NB4 (cell line): ENCODE measurements at places on chromosomes 12 and 14.

DNA sequence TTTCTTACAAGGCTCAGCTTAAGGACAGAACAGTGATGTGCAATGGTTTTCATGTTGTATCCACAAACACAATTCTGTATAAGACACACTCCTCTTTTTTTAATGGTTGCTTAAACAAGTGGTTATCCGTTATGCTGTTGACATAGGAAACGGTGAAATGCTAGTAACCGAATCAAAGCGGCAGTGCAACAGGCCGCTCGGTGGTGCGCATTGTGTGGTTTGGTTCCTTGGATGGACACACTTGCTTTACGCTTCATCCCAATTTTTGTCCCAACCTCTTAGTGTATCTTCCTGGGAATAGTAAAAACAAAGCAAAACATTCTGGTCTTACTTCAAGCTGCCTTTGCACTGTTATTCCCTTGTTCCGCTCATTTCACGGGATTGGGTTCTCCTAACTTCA lies 650 bp upstream of the PTGER2 start:
- no peak for DNase-seq

GRCh38 chr12:1758887-1759286 lies 61.5 kb upstream of the LRTM2 start:
- no peak for DNase-seq

GRCh38 chr12:132056320-132056719 lies 87.8 kb downstream of the DDX51 start:
- DNase-seq: no peak

- DNase-seq: no peak
Observed at GRCh38 chr12:79001404-79001803, 136.8 kb downstream of the SYT1 start.

GRCh38 chr12:108517288-108518100 lies 2.4 kb downstream of the FICD start:
- peak; percentile 23 for DNase-seq

GRCh38 chr14:61365667-61366212 lies 44.4 kb downstream of the PRKCH start:
- DNase-seq: no peak
